ENCODE measurements at places on chromosomes 2 and 18. TPM values are rescaled to one million over a fixed set of nuclear protein-coding genes. Genes with fewer than 3 reads are reported as not detected.

GCG gene
- not detected for total RNA-seq

CCBE1 gene
- 2.3 TPM for total RNA-seq

CFC1 gene
- not detected for total RNA-seq

CNDP1 gene
- 8.2 TPM for total RNA-seq

GRCh38 chr18:77102259-77103040, 30.1 kb downstream of the MBP start:
- DNase-seq, result no peak

GRCh38 chr2:160719116-160719515, 225.5 kb upstream of the RBMS1 start:
- no peak for DNase-seq

GRCh38 chr2:206555721-206556120, 86.6 kb upstream of the FAM237A start:
- DNase-seq, result no peak

DNA sequence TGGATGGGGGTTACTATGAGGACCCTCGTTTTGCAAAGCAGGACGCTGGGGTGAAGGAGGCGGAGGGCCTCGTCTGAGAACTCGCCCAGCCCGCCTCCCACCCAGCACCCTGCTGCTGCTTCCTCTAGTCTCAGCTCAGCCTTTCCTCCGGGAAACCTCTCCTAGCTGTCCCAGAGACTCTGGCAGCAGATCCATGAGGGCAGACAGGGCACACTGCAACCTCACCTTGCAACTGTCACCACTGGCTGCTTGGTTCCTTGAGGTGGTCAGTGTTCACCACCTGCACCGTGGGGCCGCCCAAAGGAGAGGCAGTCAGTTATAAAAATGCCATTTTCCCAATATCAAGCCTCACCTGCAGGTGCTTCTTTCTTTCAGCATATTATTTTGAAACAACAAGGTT, 45.6 kb downstream of the PARD6G start:
- no peak for DNase-seq

DNA sequence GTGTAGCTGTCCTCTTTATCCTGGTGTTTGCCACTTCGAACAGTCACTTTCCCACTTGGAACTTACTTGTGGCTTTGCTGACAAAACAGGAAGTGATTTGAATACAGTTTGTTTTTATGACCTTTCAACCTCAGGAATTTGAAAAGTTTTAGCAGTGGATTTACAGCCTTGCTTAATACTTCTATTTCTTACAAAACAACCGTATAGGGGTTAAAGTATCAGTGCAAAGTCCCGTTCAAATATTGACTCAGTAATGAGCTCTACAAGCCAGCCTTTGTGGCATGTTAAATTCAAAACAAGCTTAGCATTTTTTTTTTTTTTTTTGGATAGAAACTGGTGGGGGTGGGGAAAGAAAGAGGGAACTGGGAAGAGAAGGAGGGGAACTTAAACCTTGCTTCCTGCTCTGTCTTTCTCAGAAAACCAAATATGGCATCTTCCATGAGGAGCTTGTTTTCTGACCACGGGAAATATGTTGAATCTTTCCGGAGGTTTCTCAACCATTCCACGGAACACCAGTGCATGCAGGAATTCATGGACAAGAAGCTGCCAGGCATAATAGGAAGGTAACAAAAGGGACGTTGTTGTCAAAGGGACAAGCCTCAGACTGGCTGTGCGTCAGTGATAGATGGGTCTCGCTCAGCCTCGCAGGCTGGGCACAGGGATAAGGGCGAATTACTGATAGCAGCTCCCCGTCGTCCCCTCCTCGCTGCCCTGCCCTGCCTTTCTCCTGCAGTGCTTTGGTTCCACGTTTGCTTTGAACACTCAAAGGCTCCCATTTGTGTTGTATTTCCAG, at the start of gene HNMT:
Gene HNMT, plus strand, starts transcription at position 408 of the 793 bp plus-strand sequence. Its CDS starts 19 bp downstream, at position 427.
- peak; percentile 52 for DNase-seq
